Activated T-cell treated with anti-CD3 and anti-CD28 coated beads, Interleukin-2, amount 50 U/mL, for 48 hours (primary cell): ENCODE measurements at places on chromosomes 5 and 9.

GRCh38 chr9:99336531-99336930 is 114.4 kb downstream of the SEC61B start:
- no peak for DNase-seq

DNA sequence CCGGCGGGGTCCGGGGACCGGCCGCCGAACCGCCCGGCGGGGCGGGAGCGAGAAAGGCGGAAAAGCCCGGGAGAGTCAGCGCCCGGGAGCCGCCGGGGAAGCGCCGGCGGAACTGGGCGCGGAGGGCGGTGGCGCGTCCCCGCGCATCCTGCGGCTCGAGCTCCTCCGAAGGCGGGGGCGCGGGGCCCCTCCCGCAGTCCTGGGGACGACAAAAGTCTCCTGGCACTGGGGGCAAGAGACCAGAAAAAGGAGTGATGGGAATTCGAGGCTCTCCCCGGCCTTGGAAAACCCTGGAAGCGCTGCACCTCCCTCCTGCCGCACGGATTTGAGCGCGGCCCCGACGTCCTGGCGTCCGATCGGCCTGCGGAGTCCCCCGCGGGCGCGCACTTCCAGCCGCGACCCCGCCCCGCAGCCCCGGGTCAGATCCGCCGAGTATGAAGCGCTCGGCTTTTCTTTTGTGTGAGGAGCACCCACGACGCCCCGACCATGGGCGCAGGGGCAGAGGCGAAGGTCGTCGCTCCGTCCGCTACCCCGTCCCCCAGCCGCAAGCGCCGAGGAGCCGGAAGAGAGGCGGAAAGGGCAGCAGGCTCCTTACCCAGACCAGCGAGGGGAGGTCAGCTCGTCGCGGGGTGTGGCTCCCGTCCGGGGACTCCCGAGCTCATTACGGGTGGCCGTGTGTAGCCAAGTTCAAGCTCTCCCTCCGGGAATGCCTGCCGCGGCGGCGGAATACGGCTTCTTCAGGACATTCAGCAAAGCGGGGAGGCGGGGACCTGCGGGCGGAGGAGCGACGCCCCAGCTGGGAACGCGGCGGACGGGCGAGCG is at the start of gene EPB41L4A:
TSS of gene EPB41L4A (minus strand) at position 114 of the 822 bp plus-strand sequence. CDS start 238 bp downstream, outside the sequence.
- DNase-seq = peak; percentile 35

DNA sequence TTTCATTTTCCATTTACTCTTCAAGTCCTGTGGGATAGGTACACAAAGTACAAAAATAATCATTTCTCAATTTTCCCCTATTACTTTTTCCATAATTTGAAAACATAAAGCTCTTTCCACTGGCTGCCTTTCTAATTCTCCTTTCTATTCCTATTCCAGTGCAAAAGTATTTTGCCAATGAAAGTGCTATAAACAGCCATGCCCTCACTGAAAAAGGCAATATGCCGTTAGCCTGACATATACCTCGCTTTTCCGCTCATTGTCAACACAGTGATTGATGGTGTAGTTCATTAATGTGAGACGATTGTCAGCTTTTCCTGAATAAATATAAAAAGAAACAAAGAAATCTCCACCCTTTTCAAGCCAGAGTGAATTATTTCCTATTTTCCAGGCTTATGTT is 97.5 kb downstream of the EBF1 start:
- DNase-seq = no peak

DNA sequence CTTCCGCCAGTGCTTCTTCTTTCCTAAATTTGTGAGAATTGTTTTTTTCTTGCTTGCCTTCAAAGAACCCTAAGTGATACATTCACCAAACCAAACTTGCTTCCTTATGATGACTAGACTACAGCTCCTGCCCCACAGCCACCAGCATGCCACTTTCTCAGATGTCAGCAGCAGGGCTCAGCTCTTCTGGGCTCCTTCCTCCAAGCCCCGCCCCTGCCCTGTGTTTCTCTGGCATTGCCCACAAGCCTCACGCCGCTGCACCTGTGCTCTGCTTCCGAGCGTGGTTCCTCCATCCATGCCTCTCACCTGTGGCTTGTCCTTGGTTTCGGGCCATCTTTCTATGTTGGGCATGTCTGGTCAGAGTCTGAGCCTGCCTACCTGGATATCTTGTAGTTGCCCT is 10.6 kb downstream of the UNC5A start:
- no peak for DNase-seq

DNA sequence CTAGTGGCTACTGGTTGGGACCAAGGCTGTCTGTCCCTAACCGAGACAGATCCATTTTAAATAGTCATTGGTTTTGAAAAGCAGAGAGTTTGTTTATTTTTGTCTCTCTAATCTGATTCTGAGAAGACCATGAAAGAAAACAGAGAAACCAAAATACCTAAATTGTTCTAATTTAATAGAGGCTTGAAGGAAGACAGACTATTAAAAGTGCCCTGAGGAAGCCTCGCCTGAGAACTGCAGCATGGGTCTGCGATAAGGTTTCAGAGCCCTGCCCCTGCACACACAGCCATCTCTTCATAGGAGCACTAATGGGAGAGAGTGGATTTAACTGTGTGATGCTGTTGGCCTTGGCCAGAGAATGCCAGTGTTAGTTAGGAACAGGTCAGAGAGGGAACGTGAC is 175.5 kb upstream of the SV2C start:
- no peak for DNase-seq

DNA sequence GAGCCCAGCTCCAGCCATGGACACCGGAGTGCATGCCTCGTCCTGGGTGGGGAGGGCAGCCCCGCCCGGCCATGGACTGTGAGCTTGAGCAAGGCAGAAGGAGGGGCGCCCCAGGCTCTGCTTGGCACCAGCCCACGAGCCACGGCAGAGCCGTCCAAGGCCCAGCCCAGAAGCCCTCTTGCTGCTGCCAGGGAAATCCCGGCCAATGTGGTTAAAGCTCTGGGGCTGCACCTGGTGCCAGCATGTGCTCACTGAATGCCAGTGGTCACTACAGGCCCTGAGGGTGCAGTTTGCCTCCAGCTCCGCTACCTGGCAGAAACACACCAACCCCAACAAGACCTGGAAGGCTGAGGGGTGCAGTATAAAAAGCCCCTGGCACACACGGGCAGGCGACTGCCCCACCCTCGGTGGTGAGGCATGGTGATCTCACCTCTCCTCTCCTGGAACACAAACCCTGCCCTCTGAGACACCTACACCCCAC is 11.8 kb downstream of the BRD3 start:
- DNase-seq = no peak

DNA sequence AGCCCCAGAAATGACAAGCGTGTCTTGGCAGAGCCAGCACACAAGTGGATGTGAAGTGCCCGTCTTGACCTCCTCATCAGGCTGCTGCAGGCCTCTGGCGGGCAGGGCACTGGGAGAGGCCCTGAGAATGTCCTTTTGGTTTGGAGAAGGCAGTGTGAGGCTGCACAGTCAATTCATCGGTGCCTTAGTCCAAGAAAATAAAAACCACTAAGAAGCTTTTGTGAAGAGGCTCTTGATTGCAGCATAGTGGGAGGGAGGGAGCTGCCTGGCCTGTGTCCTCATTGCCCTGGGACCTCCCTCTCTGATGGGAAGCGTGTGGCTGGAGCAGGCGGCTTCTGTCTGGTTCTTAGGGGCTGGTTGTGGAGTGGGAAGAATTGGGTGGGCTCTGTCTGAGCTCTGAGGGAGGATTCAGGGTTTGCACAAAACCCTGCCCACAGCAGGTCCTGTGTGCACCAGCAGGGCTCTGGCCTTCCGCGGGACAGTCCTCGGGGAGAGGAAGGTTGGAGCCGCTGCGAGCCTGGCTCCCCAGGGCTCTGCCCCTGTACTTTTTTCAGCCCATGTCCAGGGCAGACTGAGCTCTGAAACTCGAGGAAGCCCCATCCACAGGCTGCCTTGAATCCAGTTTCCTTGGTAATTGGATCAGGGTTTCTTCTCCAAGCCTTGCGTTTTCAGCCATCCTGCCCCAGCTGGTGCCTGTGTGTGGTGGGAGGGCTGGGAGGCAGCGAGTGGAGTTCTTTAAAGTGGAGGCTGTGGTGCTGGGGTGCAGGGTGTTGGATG is 1.1 kb downstream of the HRCT1 start:
- DNase-seq = no peak

- DNase-seq = no peak
Observed at GRCh38 chr9:8179381-8180053, 379.9 kb upstream of the DMAC1 start.

DNA sequence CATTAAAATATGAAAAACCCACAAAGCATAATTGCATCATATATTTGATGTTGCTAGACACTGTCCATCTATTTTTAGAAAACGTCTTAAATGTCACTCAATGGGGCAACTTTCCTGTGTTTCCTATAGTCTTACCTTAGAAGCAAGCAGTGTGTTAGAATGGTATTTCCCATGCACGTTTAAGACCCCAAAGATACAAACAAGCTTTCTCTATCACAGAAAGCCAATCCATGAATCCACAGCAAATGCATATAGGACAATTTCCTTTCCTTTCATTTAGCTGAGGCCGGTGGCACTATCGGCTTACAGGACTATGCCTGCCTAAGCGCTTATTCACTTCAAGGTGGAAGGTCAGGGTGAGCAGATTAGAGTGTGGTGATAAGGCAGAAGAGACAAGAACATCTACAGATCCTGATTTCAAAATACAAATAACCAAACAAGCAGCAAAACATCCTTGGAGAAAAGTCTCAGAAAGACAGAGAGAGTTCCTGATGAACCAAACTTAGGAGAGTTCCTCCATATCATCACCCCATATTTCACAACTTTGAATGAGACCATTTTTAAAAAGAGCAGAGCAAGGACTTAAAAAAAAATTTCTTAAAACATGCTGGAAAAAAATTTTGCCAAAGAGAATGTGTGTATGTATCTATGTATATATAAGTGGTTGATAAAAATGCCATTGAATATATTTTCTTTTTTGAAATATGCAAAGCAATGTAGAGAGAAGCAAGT is 57.2 kb downstream of the MEF2C start:
- no peak for DNase-seq

GRCh38 chr5:91438871-91439270 is 55.8 kb upstream of the ARRDC3 start:
- no peak for DNase-seq

- no peak for DNase-seq
Observed at GRCh38 chr5:16867577-16867953, 68.5 kb downstream of the MYO10 start.

GRCh38 chr5:32387211-32387610 is 57.3 kb downstream of the ZFR start:
- DNase-seq = no peak

DNA sequence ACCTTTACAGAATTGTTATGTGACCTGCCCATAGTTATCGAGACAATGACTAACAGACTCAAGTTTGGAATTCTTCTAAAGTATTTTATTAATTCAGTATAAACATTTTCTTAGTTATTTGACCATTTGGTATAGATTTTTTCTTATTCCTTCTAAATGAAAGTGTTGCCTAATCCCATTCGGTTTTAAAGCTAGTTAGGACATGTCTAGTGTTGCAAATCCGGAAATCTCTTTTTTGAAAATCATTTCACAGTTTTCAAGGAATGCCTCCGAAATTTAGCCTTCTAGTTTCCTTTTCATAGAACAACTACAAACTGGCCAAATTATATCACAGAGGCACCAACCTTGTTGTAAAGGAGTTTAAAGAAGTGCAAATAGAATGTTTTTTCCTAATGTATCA is 171.8 kb downstream of the XRCC4 start:
- no peak for DNase-seq

GRCh38 chr9:23819403-23819802 is 6.6 kb downstream of the ELAVL2 start:
- DNase-seq = no peak

- DNase-seq = no peak
Observed at GRCh38 chr5:143673676-143674468, 138.1 kb upstream of the HMHB1 start.

DNA sequence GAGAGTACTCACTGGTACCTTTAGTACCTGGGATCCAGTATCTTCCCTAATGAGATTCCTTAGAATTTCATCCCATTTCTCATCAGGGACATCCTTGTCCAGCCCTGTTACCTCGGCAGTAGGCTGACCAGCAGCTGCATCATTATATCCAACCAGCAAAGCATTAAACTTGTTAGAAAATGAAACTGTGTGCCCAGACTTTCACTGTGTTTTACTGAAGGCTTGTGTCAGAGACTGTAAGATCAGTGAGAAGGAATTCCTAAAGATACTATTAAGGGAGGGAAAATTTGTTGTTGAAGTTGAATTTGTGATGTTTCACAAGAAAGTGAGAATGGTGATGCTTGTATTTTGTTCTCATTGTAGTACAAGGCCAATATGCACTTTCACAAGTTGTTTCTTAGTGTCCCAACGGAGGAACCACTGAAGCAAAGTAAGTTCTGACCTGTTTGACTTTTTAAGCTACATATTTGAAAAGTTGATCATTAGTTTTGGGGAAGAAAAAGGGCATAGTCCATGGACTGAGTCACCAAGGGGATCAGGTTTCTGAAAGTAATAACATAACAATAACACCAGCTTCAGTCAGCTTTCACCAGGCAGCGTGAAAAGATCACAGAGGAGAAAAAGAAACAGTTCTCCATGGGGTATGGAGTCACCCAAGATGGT is 48.8 kb downstream of the GRAMD2B start:
- no peak for DNase-seq

DNA sequence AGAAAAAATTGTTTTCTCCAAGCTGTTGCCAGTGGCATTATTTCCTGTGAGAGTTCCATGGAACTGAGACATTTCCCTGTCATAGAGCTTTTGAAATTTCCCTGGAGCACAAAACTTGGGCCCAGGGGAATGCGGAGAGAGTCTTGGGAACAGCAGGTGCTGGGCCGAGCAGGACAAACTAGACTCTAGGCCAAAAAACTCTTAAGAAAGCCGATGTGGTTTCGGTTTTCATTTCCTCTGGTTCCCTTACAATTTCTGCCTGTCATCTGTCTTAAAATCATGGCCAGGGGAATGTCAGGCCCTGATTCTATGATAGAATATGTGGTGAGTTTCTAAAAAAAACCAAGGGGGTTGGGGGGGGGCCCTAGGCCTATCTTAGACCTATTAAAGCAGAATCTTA is 4.6 kb downstream of the SLC35A4 start:
- DNase-seq = peak; percentile 15

DNA sequence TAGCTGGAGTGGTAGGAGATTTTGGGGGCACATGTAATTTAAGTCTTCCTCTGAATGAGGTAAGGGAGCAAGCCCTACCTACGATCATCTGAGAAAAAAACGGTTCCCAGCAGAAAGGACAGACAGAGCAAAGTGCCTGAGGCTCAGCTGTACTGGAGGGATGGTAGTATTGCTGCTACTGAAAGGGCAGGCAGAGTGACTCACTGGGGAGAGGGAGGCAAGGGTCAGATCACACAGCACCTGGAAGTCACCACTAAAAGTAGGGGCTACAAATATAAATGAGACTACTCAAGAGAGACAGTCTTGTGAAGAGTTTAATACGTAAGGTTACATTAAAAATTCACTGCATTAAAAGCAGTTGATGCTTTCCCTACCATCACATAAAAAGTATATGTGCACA is 75.9 kb downstream of the NFIB start:
- no peak for DNase-seq
